ENCODE measurements at places on chromosomes 7 and 10.

DNA sequence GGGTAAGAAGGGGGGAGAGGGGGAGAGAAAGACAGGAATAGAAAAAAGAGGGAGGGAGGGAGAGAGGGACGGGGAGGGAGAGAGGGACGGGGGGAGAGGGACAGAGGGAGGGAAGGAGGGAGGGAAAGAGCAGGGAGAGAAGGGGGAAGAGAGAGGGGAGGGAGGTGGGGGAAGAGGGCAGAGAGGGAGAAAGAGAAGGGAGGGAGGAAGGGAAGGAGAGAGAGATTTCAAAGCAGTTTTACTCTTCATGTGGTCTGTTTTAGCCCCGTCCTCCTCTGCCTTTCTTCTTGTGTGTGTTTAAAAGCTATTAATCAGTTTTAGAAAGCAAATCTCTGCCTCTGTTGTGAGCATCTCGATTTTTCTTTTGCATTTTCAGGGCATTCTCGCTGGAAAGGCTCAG, 237.0 kb downstream of the WDR37 start:
- no peak for DNase-seq

- DNase-seq, result no peak
These were observed 26.8 kb downstream of the ELFN1 start for GRCh38 chr7:1696671-1697498.

GRCh38 chr7:82528577-82529310, 85.2 kb upstream of the CACNA2D1 start:
- DNase-seq, result no peak

- DNase-seq, result no peak
These were observed 35.3 kb downstream of the ARID5B start for GRCh38 chr10:61936770-61937169.

GRCh38 chr7:54253036-54253373, 289.2 kb upstream of the VSTM2A start:
- no peak for DNase-seq

GRCh38 chr10:44379907-44380306, 5.0 kb downstream of the CXCL12 start:
- DNase-seq, result no peak

DNA sequence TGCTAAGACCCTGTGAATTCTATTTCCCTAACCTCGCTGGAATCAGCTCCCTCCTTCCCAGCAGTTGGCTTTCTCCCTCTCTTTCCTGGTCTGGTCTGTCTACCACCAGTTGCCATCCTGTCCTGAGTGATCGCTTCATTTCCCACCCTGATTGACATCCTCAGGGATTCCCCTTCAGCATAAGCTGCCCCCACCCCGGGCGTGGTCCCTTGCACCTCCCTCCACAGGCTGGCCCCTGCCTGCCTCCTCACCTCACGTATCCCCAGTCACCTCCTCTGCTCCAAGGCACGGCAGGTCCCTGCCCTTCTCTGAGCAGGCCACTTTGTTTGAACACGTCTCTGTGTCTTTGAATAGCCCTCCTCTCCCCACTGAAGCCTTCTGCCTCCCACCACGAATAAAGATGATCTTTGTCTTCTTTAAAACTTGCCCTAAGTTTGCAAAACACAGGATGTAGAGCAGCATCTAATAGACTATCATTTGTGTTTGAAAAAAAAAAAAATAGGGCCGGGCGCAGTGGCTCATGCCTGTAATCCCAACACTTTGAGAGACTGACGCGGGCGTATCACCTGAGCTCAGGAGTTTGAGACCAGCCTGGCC, 233.5 kb downstream of the CUX1 start:
- no peak for DNase-seq

All from HAP-1 (cell line).